DMS79 treated with DMSO at 0.1 percent for 48 hours (cell line): ENCODE measurements at places on chromosomes 16 and 17.

GRCh38 chr17:20174588-20175265, 165.6 kb downstream of the SPECC1 start:
- no peak for DNase-seq

DNA sequence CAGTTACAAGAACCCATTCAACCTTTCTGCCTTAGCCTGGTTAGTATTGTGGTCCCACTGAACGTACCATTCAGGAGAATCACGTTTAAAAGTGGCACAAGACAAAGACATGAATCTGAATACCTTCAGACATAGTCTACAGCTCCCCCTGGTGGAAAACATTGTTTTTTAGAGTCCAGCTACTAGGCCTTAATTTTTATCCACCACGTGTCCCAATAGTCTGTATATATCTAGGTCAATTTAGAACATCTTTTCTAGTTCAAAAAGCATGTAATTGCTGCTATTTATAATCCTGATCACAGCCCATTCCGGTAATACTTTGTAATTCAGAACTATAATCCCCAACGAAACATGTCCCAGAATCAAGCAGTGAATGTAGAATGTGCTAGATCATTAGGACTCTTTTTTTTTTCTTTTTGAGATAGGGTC, 13.7 kb upstream of the GUCY2D start:
- DNase-seq: peak; percentile 71

- DNase-seq: no peak
These were observed 16.5 kb upstream of the SLC35G3 start for GRCh38 chr17:35210741-35211140.

DNA sequence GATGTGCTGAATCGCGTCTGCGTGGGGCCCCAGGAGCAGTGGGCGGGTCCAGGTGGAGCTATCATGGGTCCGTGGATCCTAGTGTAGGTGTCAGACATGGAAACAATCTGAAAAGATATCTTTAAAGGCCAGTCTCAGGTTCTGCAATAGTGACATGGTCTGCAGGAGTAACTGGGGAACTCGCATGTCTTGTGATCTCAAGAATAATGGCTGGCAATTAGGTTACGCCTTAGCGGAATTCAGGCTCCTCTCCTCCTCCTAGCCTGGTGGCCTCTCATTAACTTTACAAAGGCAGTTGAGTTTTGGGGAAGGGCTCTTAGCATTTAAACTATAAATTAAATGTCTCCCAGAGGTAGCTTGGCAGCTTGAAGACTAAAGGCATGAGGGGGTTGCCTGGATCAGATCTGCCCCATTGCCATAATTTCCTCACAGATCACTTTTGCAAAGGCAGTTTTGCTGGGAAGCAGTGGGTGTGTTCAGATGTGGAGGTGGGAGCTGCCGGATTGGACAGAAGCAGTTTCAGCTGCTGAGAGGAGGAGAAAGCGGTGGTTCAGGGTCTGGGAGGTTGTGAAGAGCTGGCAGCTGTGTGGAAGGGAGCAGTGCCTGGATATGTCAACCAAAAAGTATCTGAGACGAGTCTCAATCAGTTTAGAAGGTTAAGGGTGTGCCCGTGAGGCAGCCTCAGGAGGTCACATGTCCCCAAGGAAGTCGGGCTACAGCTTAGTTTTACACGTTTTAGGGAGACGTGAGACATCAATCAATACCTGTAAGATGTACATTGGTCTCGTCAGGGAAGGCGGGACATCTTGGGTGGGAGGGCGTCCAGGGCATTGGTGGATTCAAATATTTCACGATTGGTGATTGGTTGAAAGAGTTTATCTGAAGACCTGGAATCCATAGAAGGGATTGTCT, 2.7 kb downstream of the TBCD start:
- DNase-seq: no peak

GRCh38 chr17:48582750-48583069, 4.6 kb upstream of the HOXB4 start:
- DNase-seq: no peak

GRCh38 chr17:42246515-42246914, 29.7 kb downstream of the STAT5B start:
- DNase-seq: no peak

- DNase-seq: no peak
These were observed 102.8 kb upstream of the CCL1 start for GRCh38 chr17:34465789-34466188.

GRCh38 chr17:16381496-16381820, 567 bp downstream of the UBB start:
- DNase-seq: no peak

- no peak for DNase-seq
These were observed 3.0 kb downstream of the PYCARD start for GRCh38 chr16:31199430-31200041.

- DNase-seq: no peak
These were observed 1.5 kb upstream of the RNF157 start for GRCh38 chr17:76241691-76242255.

DNA sequence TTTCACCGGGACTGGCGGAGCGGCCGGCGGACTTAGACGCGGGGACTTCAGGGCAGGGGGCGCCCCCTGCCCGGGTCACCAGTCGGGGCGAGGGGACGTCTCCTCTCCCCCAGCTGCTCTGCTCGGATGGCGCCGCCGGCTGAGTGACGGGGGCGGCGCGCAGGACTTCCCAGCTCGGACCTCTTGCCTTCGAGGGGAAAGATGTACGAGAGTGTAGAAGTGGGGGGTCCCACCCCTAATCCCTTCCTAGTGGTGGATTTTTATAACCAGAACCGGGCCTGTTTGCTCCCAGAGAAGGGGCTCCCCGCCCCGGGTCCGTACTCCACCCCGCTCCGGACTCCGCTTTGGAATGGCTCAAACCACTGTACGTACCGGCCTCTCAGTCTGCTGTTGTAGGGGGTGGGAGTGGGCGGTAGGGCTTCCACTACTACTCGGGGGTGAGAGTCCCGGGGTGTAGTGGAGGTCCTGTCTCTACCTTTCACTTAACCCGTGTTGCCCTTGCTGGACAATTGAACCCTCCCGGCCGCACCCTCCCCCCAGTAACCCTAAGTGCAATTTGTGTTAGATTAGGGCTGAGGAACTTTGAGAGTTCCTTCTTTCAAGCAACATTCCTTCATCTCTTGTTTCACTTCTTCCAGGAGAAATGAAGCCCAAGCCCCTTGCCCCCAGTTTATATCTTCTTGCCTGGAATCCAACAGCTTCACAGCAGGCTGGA, 21.9 kb downstream of the GJD3 start:
- DNase-seq: no peak

- no peak for DNase-seq
These were observed 14.5 kb downstream of the MPO start for GRCh38 chr17:58265902-58266875.

DNA sequence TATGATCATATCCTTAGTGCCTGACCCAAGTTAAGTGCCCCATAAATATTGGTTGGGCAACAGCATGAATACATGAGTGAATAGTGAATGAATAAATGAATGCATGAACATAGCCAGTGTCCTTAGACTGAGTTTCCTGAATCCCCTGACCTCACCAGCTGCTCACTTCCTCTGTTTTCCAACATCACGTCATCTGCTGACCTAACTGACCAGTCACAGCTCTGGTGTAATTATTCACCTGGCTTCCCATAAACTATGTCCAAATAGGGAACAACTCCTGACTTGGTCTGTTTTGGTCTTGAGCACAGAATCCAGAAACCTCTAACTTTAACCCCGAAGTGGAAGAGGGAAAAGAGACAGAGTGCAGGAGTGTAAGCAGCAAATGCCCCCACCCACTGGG, 83.4 kb downstream of the ASIC2 start:
- DNase-seq: no peak

DNA sequence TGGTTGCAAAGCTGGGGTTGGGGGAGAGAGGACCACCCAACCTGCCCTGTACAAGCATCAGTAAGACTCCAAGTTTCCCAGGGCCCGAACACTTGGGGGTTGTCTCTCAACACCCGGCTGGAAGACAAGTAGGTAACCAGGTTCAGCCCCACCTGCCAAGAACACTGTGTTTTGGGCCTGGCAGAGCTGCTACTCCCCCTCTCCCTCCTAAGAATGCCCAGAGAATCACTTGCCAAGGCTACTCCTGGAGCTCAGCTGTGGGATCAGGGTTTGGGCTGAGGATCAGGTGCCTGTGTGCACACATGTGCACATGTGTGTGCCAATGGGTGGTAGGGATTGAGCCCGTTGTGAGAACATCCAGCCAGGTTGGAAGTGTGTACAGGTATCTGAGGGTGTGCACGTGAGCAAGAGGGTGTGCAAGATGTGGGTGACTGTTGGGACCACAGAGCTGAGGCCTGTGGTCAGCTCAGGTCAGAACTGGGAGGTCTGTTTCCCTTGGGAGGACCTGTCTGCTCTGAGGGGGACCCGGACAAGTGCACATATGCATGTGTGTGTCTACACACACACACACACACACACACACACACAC, 2.3 kb downstream of the HSD11B2 start:
- no peak for DNase-seq

DNA sequence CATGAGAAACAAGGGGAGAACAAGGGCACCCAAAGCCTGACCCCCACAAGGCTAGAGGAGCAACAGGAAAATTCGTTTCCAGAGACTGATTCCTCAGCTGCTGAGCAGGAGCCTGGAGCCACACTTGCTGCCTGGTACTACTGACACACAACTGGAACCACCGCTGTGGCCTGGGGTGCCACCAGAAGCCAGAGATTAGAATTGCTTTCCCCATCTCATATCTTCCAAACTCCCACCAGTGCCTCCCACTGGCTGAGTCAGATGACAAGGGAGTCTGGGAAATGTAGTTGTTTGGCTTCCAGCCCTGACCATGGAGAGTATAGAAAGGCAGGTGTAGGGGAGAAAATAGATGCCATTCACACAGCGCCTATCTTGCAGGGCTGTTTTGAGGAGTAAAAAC, 4.1 kb upstream of the TMEM11 start:
- no peak for DNase-seq

DNA sequence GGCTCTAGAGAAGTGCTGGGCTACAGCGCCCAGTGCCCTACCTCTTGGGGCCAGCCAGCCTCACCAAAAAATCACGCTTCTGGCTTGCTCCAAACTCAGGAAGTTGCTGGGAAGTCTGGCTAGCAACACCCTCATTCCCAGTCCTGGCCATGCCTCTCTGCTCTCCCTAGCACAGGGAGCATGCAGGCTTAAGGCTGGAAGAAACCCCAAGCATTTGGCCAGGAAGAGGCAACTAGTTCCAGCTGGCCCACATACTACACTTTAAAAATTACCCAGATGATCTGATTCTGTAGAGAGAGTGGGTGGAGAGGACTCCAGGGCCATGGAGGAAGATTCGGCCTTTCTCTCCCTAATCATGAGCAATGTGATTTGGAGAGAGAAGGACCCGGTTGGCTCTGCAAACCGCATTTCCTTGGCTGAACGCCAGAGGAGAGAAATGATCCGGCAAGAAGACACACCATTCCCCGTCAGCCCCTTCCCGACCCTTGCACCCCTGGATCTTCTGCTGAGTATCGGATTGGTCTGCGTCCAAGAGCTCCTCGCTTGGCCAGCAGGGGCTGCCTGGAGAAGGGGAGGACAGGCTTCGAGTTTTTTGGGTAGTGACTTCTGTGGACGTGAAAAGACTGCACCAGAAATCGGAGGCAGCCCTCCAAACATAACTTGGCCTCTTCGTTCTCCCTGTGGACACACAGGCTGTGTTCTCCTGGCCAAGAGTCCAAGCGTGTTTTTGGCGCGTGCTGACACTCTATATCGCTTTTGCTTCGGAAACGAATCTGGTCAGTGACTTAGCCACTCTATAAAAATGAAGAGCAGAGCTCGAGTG, 406.3 kb downstream of the WWOX start:
- peak; percentile 69 for DNase-seq

DNA sequence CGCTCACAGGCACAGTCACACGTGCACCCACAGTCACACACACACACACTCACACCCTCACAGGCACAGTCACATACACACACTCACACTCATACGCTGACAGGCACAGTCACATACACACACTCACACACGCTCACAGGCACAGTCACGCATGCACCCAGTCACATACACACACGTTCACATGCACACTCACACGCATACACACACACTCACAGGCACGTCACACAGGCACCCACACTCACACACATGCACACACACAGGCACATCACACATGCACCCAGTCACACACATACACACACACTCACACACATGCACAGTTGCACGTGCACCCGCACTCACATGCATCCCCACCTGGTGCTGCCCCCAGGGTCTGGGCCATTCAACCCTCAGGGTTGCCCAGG, 46.1 kb upstream of the CBFA2T3 start:
- DNase-seq: no peak

GRCh38 chr17:80772906-80773242, 218.8 kb upstream of the CHMP6 start:
- peak; percentile 60 for DNase-seq

DNA sequence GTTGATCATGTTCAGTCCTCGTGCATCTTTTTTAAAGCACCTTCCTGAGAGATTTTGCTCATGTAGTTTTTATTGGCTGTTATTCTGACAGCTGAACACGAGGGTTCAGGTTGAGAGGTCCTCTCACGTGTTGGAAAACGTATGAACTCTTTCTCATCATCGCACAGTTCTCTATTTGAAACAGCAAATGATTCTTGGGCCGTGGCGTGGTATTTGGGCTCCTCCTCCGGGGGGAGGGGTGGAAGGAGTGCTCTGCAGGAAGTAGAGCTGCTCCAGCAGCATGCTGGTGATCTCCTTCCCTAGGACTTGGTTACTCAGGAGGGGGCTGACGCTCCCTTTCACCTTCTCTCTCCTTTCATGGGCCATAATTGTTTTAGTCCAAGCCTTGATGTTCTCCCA, 70.4 kb downstream of the KSR1 start:
- DNase-seq: no peak

GRCh38 chr17:64326420-64327054, 63.5 kb upstream of the TEX2 start:
- DNase-seq: no peak

GRCh38 chr17:41058741-41059140, 1.2 kb downstream of the KRTAP2-3 start:
- no peak for DNase-seq

GRCh38 chr16:14641926-14642325, 9.2 kb downstream of the BFAR start:
- DNase-seq: no peak

DNA sequence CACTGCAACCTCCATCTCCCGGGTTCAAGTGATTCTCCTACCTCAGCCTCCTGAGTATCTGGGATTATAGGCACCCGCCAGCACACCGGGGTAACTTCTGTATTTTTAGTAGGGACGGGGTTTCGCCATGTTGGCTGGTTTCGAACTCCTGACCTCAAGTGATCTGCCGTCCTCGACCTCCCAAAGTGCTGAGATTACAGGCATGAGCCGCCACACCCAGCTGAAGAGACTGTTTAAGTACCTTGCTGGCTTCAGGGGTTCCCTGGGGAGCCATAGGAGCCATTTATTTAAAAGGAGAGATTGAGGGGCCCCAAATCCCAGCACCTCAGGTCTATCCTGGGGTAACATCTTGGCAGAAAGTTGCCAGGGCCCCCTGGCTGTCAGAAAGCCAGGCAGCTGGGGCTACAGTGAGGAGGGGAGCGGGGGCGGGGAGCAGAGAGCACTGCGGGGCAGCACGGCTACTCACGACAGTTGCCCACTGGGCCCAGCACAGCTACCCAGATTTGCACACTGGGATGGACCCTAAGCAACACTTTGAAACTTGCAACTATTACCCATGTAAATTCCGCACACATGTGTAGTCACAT, 1.6 kb downstream of the SNAI3 start:
- DNase-seq: no peak
